Hematopoietic multipotent progenitor cell (in vitro differentiated cells): ENCODE measurements at places on chromosomes 12 and 14. TPM values are rescaled to one million over a fixed set of nuclear protein-coding genes. Genes with fewer than 3 reads are reported as not detected.

SLC17A8 gene
- total RNA-seq, result not detected

SPIC gene
- not detected for total RNA-seq

CD4 gene
- total RNA-seq, result 3.8 TPM

SLC25A21 gene
- total RNA-seq, result 0.54 TPM

DBX2 gene
- not detected for total RNA-seq

PDZRN4 gene
- 2.4 TPM for total RNA-seq

SFSWAP gene
- total RNA-seq, result 81.1 TPM

MDGA2 gene
- total RNA-seq, result 0.27 TPM

LRTM2 gene
- total RNA-seq, result under 0.01 TPM

SIX6 gene
- total RNA-seq, result not detected

LRP1-AS gene
- total RNA-seq, result not detected

SMCO3 gene
- not detected for total RNA-seq

PPP1CC gene
- 45.8 TPM for total RNA-seq

DPPA3 gene
- total RNA-seq, result not detected

APOLD1 gene
- total RNA-seq, result 2.7 TPM

KRT82 gene
- total RNA-seq, result not detected

FLRT2 gene
- under 0.01 TPM for total RNA-seq

SRRM4 gene
- total RNA-seq, result under 0.01 TPM

RNASE2 gene
- 11.6 TPM for total RNA-seq

MIP gene
- under 0.01 TPM for total RNA-seq

SERPINA9 gene
- total RNA-seq, result not detected

NPAS3 gene
- 0.27 TPM for total RNA-seq

KCNC2 gene
- total RNA-seq, result not detected

DMAC2L gene
- 16.7 TPM for total RNA-seq

TRHDE gene
- total RNA-seq, result under 0.01 TPM

TUNAR gene
- total RNA-seq, result not detected

CLEC1B gene
- 0.27 TPM for total RNA-seq

CMA1 gene
- total RNA-seq, result not detected

ACOT2 gene
- 54.4 TPM for total RNA-seq

WIF1 gene
- total RNA-seq, result not detected

C1R gene
- total RNA-seq, result 11.0 TPM

WNT5B gene
- 1.1 TPM for total RNA-seq
